Right cardiac atrium (tissue), 5 donors: ENCODE measurements at places on chromosomes 13 and 19. TPM values are rescaled to one million over a fixed set of nuclear protein-coding genes. Genes with fewer than 3 reads are reported as not detected.

The SLITRK6 gene
- 1.2 TPM for polyA plus RNA-seq

The CYP2B6 gene
- not detected for polyA plus RNA-seq

The CGB5 gene
- polyA plus RNA-seq, result not detected

The MISP gene
- polyA plus RNA-seq, result 0.02 TPM

The ZIM2 gene
- 0.05 TPM for polyA plus RNA-seq

The RXFP2 gene
- not detected for polyA plus RNA-seq
